COR-L47 (cell line): ENCODE measurements at places on chromosomes 3 and 15.

- DNase-seq: no peak
Measured at GRCh38 chr15:38050529-38051448, 116.3 kb downstream of the TMCO5A start.

DNA sequence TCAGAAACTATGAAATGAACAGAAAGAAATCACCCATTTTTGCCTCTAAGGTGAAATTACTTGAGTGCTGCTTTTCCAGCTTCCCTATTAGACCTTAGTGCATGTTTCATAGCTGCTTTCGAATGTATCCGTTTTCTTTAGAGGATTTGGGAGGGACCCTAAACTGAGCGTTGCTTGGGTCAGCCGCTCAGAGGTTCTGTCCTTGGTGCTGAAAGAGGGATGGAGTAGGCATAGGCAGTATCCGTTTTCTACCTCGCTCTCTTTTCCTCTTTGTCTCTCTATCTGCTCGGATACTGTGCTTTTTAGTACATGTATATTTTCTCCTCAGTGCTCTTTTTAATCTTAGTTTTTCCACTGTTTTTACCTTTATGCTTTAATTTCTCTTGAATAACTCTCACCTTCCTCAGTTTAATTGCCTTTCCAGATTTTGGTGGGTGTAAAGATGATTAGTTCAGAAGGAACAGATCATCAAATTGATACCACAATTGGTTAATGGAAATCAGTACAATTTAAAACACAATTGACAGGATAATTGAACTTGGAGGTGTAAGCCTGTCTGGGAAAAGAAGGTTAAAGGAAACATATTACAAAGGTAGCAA, at the start of gene DRD3:
Gene DRD3 (minus strand): TSS at position 283 of the 599 bp plus-strand sequence. CDS start 7,060 bp downstream, outside the sequence.
- no peak for DNase-seq

DNA sequence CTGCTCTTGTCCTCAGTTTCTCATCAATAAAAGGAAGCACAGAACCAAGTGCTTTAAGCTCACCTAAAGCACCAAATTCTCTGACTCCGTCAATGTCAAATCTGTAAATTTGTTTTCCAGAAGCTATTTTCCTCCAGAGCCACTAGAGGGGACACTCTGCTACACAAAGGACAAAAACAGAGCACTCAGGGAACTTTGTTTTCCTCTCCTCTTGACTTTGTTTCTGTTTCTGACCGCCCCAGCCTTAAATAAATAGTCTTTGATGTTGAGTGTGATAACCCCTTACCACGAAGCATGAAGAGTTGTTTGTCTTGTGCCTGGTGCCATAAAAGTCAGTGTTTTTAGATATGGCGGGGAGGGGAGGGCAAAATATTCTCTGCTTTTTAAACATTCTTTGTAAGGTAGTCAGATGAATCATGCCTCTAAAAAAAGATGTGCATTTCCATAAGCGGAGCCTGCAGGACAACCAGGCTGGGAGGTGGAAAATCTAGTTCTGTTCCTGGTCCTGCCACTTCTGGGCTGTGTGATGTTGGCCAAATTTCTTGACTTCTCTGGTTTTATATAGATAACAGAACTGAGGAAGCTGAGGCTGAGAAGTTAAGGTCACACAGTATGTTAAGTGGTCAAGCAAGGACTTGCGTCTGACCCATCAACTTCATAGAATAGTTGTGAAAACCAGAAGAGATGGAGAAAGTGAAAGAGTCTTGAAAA, 7.3 kb upstream of the ZBTB38 start:
- DNase-seq: peak; percentile 60

GRCh38 chr3:42719002-42719401, 16.4 kb upstream of the HHATL start:
- no peak for DNase-seq

DNA sequence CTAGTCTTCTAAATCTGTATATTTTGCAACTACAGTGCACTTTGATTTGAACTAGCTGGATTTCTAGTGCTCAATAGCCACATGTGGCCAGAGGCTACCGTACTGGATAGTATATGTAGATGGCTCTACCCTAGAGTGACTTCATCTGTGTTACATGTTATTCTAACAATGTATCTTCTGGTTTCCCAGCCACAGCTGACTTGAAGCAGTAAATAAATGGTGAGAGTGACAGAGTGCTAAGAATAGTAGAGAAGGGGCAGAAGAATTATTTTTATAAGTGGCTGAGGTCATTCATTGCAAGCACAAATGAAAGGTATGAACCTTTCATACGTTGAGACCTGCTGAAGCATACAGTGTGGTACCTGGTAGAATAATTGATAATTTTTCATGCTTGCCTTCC, 30.9 kb downstream of the KAT2B start:
- DNase-seq: no peak

DNA sequence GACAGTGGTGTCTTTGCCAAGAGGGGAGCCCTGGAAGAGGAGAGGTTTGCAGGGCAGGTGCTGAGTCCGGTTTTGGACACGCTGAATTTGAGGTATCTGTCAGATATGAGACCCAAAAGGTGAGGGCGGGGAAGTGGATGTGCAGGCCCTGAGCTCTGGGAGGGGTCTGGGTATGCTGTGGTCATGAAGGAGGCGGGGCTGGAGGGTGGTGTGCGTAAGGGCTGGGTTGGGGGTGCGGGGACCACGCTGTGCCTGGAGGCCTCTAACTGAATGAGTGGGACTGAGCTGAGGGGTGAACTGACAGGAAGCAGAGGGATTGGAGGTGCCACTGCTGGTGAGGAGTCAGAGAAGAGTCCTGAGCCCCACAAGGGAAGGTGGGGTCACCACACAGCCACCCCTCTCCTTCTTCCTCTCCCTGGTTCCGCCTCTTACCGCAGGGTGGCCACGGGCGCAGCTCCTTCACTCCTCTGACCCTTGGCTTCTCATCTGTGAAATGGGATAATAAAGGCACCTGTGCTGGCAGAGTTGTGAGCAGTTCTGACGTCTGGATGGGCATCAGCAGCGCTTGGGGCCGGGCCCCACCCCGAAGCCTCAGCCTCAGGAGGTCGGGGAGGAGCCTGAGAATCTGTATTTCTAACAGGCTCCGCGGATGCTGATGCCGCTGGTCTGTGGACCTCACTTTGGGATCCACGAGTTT, 28.8 kb downstream of the PSTPIP1 start:
- no peak for DNase-seq

GRCh38 chr3:123349566-123350435, 99.1 kb downstream of the ADCY5 start:
- no peak for DNase-seq

GRCh38 chr3:190081389-190081788, 39.3 kb downstream of the P3H2 start:
- DNase-seq: no peak

GRCh38 chr15:58564981-58565380, 133.2 kb downstream of the LIPC start:
- no peak for DNase-seq

DNA sequence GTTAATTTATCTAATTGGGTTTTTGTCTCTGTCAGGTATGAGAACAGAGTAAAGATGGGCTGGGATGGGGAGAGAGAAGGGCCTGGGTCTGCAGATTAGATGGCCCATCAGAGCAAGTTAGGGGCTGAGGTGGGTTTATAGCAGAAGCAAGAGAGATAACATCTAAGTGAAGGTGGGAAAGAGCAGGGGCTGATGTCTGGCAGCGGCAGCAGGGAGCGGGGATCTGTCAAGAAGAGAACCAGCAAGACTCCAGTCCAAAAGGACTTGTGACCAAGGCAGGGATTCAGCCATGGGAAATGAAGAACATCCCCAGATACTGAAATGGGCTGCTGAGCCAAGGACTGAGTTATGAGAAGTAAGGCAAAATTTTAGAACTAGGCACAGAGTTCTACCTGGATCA, 320.6 kb upstream of the TBL1XR1 start:
- DNase-seq: no peak

DNA sequence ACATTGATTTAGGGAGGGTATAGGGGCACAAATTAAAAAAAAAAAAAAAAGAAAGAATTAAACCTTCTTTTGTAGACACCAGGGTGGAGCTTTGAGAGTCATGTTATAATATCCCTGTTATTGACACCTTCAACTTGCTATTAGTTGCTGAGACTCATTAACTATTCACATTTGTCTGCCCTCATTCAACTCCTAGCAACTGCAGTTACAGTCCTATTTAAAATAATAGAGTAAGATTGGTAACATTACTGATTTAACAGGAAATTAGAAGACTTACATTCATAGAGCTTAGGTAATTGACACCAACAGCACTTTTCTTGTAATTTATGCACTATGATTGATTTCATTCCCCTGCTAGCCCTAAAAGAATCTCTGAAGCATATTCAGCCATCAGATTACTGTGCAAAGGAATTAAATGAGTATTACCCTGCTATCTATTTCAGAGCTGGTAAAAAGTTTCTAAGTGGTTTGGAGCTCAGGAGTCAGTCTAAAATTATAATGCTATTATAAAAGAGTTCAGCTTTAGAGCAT, 148.8 kb upstream of the TBL1XR1 start:
- no peak for DNase-seq

GRCh38 chr3:3772920-3773319, 26.3 kb upstream of the LRRN1 start:
- DNase-seq: no peak

DNA sequence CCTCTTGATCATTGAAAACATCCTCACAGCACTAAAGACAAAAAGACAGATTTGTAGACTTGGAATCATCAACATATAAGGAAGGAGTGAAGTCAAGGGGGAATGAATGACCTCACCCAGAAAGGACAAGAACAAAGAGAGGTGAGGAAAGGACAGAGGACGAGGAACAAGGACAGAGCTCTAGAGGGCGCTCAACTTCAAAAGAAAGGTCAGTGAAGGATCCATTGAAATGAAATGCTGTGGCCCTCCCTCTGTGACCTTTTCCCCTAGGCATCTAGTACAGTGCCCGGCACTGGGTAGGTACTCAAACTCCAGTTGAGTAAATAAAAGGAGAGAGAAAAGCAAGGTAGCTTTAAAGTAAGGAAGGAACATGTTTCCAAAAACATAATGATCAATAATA, 2.6 kb downstream of the ATP8B4 start:
- no peak for DNase-seq

DNA sequence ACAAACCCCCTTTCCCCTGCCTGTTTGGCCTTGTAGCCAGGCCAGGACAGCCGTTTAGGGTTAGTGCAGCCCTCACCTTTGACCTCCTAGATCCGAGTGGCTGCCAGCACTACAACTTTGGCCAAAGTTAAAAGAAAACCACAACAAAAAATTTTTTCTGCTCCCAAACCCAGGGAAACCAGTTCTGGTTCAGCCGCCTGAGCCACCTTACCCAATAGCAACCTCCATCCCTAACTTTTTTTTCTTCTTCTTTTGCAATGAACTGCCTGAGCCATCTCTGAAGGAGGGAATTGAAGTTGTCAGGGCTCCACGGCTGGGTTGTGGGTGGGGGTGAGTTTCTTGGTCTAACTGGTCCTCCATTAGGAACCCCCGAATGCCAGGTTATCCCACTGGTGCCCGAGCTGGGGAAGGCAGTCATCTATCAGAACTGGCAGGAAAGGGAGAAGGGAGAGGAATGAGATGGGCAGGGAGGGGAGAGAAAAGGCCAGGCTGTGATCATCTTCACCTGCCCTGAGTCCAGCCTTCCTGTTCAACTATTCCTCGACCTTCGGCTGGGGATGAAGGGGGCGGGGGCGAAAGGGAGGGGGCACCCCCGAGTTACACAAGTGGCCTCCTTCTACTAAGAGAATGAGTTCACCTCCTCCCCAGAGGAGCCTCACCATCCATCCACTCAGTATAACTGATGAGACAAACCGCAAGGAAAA, 6.2 kb upstream of the NR2F2 start:
- no peak for DNase-seq

- no peak for DNase-seq
Measured at GRCh38 chr3:133905376-133905775, 9.7 kb upstream of the RAB6B start.

DNA sequence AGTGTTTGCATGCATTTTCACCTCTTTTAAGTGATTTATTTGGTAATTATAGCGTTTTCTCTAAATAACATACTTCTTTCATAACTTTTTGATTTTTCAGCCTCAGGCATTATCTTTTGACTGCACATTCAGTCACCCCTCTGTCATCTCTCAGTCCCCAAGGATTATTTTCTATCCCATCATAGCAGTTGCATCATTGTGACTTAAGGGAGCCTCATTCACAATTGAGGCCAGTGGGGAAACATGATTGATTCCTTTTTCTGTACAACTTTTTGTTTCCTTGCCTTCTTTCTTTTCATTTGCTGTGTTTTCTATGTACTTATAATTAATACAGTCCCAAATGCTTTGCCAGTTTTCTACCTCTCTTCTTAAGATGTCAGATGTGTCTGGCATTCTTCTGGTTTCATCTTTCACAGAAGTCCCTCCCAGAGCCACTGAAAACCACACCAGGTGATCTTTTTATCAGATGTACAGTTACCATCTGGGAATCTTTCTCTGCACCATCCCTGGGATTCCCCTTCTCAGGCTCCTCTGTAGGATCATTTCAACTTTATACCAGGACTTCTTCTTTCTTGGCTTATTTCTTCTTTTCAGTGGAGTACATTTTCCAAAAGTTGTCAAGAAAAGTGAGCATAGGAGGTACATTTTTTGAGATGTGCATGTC, 151.4 kb downstream of the RAP2B start:
- no peak for DNase-seq

- DNase-seq: peak; percentile 41
Measured at GRCh38 chr3:155870945-155871745, 695 bp downstream of the GMPS start.

DNA sequence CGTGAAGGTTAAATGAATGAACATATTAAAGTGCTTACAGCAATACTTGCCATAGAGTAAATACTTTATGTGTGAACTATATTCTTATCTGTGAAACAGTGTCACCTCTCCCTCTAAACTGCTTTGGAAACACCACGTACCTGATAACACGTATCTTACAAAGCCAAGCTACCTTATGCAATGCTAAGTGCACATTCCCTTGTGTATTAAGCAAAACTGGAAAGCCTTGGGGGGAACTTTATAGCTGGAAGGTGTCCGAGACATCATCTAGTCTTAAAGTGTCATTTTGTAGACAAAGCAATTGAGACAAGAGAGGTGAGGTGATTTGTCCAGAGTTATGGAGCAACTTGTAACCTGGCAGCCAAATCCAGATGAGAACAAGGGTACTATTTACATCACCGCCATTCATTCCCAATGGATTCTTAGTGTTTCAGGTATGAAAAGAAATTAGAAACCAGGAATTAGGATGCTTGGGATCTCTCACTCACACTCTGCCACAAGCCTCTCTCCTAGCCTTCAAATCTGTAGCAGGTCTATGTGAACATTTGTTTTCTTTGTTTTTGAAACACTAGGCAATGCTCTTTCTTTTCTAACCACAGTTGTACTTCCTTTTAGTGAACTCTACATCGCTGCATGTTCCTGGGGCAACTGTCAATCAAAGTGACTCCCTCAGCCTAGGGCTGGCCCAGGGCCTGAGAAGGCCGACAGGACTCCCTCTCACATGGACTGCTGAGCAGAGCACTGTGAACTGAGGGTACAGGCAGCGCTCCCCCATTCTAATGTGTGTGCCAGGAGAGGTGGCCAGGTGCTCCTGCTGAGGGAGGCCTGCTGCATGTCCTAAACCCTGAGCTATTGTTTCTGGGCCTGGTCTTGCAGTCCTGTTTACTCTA, 13.9 kb upstream of the MGLL start:
- no peak for DNase-seq
